ENCODE measurements at places on chromosomes 6 and 20.

DNA sequence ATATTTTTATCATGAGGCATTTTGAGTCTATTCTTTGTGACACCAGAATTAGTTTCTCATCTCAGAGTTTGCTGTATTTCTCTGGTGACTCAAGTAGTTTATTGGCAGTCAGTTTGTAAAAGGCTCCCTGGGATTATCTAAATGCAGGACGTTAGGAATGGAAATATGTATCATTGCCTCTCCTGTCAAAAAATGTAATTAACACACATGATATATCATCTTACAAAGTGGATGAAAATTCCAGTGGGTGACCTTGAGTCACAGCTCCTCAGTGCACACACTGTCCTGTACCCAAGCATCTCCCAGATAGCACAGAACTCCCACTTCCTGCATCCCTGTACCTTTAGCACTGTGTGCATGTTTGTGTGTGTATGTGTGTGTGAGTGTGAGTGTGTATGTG lies 258.6 kb downstream of the LAMA2 start:
- DNase-seq, result no peak

DNA sequence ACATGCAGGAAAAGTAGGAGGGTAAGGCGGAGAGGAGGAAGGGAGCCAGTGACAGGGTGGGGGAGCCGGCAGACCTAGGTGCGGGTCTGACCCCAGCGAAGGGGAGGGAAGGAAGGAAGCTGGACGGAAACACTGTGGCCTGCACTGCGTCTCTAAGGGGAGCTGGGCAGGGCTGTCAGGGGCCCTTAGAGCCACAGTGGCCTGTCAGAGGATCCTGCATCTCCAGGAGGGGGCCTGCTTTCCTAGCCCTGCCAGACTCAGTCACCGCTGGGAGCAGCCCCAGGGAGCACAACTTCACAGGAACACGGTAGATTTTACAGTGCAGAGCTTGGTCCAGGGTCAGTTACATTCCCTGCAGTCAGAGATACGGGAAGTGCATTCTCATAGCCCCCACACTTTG lies 118.2 kb downstream of the PACRG start:
- no peak for DNase-seq

- no peak for DNase-seq
Observed at GRCh38 chr6:117907601-117908245, 659 bp downstream of the SLC35F1 start.

- no peak for DNase-seq
Observed at GRCh38 chr6:110900028-110900598, 25.5 kb downstream of the AMD1 start.

DNA sequence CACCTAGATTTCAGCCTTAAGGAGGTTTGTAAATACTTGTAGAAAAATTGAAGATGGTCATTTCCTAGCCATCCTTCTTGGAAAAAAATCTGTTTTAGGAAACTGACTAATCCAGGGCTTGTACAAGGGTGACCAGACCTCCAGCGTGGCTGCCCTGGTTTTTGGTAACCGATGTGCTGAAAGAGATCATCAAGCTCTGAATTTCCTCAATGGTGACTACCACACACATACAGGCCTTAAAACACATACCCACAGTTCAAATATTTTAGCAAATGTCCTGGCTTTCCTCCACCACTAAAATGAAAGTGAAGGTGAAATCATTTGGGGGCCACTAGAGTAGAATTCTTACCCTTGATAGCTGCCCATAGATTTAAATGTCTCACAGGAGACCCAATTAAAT lies 215.3 kb upstream of the SUPT3H start:
- DNase-seq, result no peak

DNA sequence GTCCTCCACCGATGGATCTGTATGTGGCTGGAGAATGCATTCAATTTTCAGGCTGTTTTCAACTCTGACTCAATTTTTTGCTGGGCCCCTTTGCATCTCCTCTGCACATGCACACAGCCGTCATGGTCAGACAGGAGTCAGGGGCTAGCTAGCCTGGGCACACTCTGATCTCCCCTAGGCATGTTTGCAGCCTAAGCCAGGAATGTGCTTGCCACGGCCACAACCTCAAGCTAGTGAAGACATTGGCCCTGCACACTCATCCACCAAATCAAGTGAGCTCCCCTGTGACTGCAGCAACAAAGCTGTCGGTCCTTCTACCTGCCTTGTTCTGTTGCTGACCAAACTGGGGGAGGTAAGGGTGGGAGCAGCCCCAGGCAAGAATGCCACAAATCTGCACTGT lies 300.5 kb downstream of the ESR1 start:
- no peak for DNase-seq
